ENCODE measurements at places on chromosomes 6 and 20.

GRCh38 chr6:16849280-16849987, 88.2 kb upstream of the ATXN1 start:
- peak; percentile 87 for DNase-seq

DNA sequence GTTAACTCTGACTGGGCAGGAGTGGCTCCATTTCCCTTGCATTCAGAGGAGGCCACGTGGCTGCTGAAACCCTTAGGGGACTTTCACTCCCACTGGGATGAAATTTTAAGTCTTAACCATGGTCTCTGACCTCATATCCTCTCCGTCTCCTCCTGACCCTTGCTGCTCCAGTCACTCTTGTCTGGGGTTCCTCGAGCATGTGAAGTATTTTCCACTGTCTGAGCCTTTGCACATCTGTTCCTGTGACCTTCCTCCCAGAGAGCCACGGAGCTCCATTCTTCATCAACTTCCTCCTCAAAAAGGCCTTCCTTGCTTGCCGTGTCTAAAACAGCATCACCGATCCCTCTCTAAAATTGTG, 153.0 kb upstream of the UST start:
- DNase-seq = no peak

- no peak for DNase-seq
These were observed 250.5 kb downstream of the TAF4 start for GRCh38 chr20:61815176-61815575.

GRCh38 chr6:169035385-169036240, 218.0 kb downstream of the THBS2 start:
- peak; percentile 86 for DNase-seq

- DNase-seq = no peak
These were observed 6.7 kb upstream of the BEND3 start for GRCh38 chr6:107121964-107122495.

- no peak for DNase-seq
These were observed 98.8 kb downstream of the MANEA start for GRCh38 chr6:95676011-95676628.

GRCh38 chr20:64238851-64239387, 16.6 kb upstream of the PCMTD2 start:
- DNase-seq = no peak

GRCh38 chr20:6732001-6732447, 35.5 kb upstream of the BMP2 start:
- no peak for DNase-seq

GRCh38 chr6:150394053-150394898, 25.5 kb downstream of the IYD start:
- no peak for DNase-seq

DNA sequence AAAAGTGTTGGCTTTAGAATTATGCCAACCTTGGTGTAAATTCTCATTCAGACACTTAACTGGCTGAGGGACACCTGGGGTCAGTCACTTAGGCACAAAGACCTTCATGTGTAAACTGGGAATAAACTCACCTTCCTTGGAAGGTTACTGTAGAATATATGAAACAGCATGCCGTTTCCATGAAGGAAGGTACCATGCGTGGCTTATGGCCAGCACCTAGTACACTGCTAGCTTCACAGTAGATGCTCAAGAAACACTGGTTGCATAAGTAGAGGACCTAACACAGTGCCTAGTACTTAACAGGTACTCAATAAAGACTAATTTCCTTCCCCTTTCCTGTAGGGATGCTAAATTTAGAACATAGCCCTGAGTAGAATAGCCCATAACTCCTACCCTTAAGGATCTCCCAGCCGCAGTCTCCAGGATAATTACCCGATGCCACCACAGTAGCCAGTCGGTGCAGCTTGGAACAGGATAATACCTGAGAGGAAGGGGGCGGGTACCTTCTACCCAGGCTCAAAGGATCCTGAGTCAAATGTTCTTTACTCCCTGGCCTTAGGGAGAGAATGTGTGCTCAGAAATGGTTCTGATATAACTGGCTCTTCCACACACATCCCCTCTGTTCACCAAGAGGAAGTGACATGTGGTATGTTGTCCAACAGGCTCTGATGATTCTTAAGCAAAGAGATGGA, 3.6 kb downstream of the BCL2L1 start:
- no peak for DNase-seq

DNA sequence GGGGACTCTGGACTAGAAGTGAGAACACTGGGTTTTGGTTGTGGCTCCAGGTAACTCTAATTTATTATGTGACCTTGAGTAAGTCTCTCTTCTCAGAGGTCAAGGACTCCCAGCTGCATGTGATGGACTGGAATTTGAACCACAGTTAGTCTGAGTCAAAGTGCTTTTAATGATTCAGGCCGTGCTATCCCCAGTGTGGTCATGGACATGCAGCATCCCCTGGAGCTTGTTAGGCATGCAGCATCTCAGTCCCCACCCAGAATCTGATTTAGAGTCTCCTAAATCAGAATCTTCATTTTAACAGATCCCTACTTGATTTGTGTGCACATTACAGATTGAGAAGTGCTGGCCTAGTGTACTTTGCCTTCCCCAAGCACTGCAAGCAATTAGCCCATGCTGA, 74.2 kb downstream of the TOX2 start:
- DNase-seq = peak; percentile 62

- no peak for DNase-seq
These were observed 34.2 kb downstream of the TUBB2B start for GRCh38 chr6:3193102-3193849.

GRCh38 chr6:110800839-110801196, 14.5 kb downstream of the CDK19 start:
- DNase-seq = no peak

DNA sequence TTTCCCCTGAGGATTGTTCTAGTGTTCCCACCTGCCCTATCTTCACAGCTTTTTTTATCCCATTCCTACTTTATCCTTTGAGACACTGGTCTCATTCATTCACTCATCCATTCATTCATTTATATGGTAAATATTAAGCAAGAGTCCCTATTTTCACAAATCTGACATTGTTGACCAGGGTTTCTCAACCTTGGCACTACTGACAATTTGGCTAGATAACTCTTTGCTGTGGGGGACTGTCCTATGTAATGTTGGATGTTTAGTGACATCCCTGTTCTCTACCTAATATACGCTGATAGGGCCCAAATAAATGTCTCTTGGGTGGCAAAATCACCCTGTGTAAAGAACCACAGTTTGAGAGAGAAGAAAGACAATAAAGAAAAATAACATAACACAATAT, 345.0 kb downstream of the GRIK2 start:
- DNase-seq = no peak

DNA sequence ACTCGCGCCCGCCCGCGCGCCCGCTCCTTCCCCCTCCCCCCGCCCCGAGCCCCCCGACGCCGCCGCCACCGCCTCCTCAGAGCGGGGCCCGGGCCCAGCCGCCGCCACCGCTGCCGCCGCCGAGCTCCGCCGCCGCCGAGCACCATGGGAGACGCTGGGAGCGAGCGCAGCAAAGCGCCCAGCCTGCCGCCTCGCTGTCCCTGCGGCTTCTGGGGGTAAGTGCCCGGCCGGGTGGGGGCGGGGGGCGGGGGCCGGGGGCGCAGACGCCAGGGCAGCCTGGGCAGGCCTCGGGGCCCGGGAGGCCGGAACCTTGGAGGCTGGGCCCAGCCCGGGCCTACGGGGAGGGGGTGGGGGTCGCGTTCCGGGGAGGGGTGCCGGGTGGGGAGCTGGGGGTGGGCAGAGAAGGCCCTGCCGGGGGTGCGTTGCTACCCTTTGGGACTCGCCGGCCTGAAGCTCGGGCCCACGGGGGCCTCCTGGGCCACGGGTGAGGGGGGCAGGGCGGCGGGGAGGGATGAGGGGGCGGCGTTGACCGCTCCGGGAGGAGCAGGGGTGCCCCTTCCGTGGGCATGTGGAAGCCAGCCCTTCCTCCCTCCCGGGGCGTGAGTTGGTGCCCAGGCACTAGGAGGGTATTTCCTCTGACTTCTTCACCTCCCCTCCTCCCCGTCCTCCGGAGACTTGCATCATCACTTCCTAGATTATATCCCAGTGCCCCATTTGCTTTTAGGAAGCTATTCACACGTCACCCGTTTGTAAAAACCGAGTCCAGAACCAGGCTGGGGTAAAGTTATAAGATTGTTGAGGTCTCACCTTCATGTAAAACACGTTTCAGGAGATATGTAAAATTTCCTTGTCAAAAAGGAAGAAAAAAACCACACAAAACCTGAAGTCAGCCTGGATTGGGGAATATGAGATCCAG, 533 bp downstream of the ZFAND3 start:
- peak; percentile 36 for DNase-seq

- DNase-seq = peak; percentile 5
These were observed 47.8 kb downstream of the GFOD1 start for GRCh38 chr6:13439644-13440043.

DNA sequence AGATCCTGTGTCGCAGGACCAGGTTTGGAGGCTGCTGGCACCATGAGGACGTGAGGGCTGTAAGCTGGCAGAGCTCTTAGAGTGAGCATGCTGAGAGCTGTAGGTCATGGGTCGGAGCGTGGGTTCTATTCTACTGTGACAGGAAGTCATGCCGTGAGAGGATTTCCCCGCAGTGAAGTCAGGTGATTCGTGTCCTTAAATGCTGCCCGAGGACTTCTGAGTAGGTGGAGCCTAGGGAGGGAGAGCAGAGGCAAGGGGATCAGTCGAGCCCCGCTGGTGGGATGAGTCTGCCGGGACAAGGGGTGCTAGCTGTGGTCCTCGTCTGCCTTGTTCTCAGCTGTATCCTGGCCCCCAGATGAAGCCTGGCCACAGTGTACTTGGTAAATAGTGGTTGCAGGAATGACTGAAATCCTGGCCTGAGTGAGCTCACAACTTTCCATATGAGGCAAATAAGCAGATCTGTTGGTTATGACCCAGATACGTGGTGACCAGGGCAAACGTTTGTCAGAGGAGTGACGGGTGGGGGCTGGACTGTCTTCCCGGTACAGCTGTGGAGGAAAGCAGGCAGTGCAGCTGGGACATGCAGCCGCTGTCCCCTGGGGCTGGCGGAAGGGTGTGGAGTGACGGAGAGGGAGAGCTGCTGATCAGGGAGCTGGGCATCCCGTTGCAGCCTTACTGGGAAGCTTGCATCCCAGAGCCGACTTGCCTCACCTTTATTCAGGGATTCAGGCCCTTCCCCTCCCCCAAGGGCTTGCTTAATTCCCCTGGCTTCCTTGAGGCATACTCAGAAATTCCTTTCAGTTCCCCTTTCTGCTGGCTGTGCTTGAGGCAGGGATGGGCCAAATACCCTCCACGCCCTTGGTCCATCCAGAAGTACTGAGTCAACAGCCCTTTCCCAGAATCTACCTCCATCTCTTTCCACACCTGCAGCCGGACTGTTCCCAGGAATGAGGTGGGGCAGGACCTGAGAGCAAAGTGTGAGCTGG, 250.9 kb upstream of the RREB1 start:
- no peak for DNase-seq

DNA sequence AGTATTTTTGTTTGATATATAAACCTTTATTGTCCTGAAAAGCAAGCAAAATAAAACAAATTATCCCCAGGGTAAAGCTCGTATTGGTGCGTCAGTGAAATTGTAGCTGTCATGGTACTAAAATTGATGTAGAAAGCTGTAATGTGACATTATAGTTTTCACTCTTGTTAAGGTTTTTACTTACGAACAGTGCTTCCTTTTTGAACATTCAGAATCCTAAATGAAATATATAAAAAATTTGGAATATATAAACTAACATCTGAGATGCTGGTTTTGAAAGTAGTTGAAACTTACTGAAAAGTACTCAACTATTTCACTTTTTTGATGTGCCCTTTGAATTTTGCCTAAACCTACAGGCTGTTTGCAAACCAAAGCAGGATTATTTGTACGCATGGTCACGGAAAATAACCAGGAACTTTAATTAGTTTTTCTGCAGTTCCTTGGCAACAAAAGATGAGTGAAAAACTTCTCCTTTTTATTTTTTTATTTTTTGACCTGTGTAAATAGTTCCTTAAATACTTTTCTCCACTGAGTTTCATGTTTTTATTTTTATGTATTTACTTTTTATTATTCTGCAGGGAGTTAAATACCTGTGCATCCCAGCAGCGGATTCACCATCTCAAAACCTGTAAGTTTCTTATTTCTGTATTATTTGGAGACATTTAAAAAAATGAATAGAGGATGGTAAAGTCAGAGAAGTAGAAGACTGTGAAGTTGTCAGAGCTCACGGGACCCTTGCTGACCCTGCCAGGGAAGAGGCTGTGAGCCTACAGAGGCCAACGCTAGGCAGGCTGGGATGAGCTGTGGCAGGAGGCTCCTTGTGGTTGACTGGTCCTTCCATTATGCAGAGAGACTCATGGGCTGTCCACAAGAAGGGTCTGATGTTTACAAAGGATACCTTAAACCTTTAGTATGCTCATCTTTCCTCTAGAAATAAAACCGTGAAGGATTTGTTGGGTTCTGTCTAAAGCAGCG, 42.5 kb downstream of the DUSP22 start:
- DNase-seq = no peak

DNA sequence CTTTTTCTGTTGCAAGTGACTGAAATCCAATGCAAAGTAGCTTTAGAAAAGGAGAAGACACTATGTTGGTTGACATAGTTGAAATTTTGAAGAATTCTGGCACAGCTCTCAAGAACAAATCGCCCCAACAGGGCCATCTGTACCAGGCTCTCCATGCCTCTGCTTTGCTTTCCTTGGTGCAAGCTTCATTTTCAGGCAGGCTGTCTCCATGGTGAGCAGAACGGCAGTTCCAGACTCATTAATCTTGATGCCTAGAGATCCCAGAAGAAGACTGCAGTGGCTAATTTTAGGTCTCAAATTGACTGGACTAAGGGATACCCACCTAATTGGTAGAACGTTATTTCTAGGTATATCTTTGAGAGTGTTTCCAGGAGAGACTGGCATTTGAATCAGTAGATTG, 950.7 kb upstream of the FLRT3 start:
- DNase-seq = no peak

DNA sequence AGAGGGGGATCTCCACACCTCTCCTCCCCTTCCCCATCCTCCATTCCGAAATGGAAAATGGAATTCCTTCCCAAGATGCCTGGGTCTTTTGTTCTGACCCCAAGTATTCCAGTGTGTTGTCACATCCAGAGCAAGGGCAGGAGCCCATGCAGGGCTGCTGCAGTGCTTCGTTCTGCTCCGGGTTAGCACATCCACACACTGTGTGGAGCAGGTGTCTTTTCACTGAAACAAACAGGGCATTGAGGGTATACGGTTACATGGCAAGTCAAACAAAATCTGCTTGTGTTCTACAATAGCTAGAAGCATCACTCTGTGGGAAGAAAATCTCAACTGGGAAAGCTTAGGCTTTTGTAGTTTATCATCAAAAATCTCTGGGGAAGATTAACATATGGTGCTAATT, 56.9 kb downstream of the LYRM2 start:
- no peak for DNase-seq

GRCh38 chr6:154139892-154140291, 100.9 kb downstream of the OPRM1 start:
- no peak for DNase-seq

DNA sequence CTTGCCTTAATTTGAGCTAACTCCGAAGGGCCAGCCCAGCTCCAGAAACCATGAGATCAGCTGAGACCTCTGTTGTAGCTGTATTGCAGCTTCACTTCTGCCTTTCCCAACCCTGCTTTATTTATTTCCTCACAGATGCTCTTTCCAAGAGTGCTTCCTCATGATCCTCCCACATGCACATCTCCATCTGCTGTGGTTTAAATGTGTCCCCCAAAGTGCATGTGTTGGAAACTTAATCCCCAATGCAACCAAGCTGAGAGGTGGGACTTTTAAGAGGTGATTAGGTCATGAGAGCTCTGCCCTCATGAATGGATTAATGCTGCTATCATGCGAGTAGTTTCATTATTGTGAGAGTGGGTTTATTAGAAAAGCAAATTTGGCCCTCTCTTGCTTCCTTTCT, 164.4 kb upstream of the TAB2 start:
- no peak for DNase-seq

Measured in HFFc6 (cell line).